ENCODE measurements at places on chromosomes 1 and 21. TPM values are rescaled to one million over a fixed set of nuclear protein-coding genes. Genes with fewer than 3 reads are reported as not detected.

The ACKR1 gene
- not detected for total RNA-seq

The TRIM62 gene
- 1.5 TPM for total RNA-seq

The RNU1-1 gene
- total RNA-seq: 1,386 TPM

The EPHA2 gene
- total RNA-seq: 0.54 TPM

The PTPN22 gene
- 43.9 TPM for total RNA-seq

The SPOCD1 gene
- 0.21 TPM for total RNA-seq

The KCNA3 gene
- total RNA-seq: 15.3 TPM
